ENCODE measurements at places on chromosomes 12 and 14.

DNA sequence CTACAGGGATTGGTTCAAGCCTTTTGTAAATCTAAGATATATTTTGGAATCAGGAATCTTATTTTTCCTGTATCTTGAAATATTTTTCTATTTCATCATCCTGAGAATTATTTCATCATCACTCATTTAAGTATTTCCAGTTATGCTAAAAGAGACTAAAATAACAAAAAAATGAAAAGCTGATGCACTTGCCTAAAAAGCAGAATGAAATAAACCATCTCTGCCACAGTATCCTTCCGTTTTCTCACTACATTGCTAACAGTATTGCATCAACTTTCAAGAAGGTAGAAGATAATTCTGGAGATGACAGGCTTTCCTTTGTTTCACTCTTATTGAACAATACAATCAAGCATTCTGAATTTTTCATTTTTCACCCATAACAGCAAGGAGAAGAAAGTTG is 31.1 kb upstream of the EIF5 start:
- DNase-seq: no peak

GRCh38 chr12:20463913-20464524 is 95.7 kb downstream of the PDE3A start:
- no peak for DNase-seq

DNA sequence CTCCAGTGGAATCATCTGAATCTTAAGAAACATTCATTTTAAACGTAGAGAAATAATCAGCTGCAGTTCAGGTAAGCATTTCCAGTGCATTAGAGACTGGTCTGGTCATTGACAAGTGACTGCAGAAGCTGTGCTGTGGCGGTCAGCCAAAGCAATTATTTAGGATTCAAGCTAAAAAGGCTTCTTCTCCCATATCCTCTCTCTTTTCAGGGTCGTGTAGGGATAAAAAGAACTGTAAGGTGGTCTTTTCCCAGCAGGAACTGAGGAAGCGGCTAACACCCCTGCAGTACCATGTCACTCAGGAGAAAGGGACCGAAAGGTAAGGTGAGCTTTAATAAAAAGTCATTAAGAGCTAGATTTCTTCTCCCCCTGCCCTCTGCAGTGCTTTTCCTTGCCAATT is 48.1 kb downstream of the MSRB3 start:
- DNase-seq: no peak

GRCh38 chr12:131622422-131622955 is 88.4 kb upstream of the SFSWAP start:
- DNase-seq: no peak

- DNase-seq: no peak
Measured at GRCh38 chr12:129186952-129187351, 333.7 kb downstream of the GLT1D1 start.

- no peak for DNase-seq
Measured at GRCh38 chr12:109440851-109441490, 36.1 kb downstream of the KCTD10 start.
